Stimulated activated CD8-positive, alpha-beta memory T cell treated with anti-CD3 and anti-CD28 coated beads, Interleukin-4, amount 100 ng/mL, for 4 hours (primary cell): ENCODE measurements at places on chromosomes 6 and 20.

GRCh38 chr20:3051385-3052019, 5.7 kb downstream of the MRPS26 start:
- DNase-seq: no peak

DNA sequence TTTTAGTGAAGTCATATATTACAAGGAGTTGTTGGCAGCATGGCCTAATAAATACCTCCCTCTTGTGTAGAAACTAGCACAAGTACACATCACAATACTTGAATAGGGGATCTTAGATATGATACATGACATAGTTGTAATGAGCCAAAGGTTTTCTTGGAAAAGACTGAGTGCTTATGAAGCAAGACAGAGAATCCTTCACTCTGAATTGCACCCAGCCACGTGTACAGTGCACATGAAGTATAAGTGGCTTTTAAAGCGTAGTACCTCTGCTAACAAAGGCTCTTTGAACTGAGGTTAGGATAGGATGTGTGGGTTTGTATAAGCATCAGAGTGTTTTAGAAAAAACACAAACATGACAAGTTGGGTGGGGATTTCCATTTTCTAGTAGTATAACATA, 145.5 kb upstream of the STMND1 start:
- DNase-seq: no peak

DNA sequence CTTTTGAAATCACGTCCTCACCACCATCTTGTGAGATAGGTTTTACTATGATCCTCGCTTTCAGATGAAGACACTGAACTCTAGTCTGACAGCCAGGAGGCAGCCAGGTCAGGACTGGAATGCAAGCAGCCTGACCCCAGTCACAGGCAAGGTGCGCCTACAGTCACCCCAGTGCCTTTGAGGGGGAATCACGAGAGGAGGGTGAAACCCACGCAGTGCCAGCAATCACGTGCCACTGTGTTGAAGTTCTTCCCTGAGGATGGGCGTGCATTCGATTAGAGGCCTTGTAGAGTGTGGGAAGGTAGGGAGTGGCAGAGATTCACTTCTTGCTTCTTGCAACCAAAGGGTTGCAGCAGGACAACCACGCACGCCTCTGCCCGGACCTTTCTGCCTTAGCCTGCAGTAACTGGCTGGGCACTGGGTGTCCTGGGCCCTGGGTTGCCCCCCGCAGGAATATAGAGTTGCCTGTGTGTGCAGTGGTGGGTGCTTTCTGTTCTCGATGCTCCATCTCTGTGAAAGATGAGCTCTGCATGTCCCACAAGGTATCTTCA, 33.7 kb upstream of the IRF4 start:
- DNase-seq: no peak

DNA sequence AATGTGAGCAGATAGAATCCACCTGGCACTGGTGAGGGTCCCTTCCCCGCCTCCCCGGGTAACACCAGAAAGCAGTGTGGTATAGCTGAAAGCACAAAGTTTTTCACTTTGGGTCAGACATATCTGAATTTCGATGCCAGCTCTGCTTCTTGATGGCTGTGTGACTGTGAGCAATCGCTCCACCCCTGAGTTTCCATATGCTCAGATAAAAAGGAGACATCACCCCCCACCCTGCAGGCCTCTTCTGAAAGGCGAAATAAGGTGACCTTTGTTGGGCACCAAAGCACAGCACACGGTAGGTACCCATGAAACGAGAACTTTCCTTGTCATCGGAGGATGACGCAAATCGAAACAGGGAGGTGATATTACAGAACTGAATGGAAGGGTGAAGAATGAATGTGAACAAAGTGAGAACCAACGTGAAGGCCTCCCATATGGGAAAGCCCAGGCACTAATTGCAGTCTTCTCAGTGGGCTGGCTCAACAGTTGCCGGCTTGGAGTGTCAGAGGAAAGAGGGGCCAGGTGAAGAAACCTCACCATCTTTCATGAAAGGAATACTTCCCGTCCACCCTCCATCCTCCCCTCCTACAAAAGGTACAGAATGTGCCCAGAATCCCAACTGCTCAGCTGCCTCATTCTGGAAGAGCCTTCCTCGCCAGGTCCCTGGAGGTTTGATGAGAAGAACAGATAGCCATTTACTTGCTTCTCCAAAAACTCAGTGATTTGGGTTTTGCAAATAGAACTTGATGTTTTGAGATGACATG, 61.8 kb downstream of the NFATC2 start:
- no peak for DNase-seq

DNA sequence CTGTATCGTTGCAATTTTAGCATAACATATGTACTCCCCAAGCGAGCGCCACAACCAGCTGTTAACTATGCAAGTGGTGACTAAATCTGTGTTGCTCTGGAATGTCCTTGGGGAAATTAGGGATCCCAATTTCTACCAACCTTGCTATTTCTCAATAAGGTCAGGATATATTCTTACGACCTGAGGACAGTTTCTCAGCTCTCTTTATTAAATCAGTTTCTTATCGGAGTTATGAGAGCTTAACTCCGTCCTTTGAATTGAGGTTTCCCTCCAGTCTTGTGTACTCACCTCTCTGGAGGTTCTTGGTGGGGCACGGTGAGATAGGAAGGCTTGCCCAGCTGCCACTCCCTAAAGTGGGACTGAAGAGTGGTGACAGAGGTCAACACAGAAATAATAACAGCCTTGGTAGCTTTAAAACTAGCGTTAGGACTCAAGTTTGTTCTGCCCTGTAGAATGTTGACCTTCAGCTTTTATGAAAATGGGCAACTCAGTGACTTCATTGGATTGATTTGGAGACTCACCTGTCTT, 694 bp downstream of the MRPS18B start:
- no peak for DNase-seq

DNA sequence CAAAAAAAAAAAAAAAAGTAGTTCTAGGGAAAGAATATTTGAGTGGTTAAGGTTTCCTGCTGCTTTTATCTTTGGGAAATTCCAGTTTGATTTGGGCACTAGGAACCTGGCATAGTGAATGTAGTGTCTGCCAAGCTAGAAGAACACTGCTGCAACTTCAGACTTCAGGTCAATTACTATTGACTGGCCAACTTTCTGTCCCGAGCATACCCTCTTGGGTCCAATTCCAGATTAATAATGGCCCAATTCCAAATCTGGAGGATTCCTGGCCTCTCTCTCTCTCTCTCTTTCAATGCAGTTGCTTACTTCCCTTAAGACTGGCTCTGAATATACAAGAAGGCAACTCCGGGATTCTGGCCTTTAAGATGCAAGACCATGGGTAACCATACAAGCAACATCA, 74.9 kb downstream of the ANKEF1 start:
- DNase-seq: no peak

- DNase-seq: no peak
Observed at GRCh38 chr20:39195582-39196021, 233.5 kb downstream of the DHX35 start.

GRCh38 chr6:161545741-161546140, 271.9 kb upstream of the AGPAT4 start:
- no peak for DNase-seq

GRCh38 chr6:138419766-138420165, 15.7 kb downstream of the HEBP2 start:
- DNase-seq: no peak

- DNase-seq: no peak
Observed at GRCh38 chr6:98526465-98526864, 307.9 kb upstream of the POU3F2 start.

- DNase-seq: no peak
Observed at GRCh38 chr6:92550501-92550900, 868.9 kb downstream of the EPHA7 start.

DNA sequence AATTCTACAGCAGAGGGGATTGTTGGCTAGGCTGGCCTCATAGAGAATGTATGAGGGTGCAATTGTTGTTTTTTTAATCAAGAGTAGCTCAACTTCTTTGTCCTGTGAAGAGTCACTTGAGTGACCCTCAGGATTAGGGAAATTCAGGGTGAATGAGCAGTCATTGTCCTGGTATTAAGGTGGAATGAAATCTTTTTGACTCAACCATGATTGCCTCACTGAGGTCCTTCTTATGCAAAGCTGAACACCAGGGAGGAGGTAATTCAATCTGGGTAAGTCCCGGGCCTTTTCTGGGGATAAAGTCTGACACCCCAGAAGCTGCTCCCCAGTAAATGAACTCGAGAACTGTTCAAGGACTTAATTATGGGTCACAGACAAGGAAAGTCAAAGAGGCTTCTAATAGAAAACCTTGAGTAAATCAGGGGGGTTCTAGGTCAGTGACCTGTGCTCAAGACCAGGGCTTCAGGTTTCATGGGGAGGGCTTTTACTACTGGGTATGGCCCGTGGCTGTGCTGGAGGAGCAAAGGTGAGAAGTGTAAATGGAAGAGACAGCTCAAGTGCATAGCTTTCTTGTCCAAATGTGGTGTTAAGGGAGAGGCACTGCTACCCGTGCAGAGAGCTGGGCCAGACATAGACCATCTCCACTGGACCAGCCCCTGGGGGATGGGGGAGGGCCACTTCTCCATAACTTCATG, 25.3 kb upstream of the ZBTB24 start:
- no peak for DNase-seq

GRCh38 chr20:44866703-44867335, 18.7 kb upstream of the YWHAB start:
- no peak for DNase-seq

DNA sequence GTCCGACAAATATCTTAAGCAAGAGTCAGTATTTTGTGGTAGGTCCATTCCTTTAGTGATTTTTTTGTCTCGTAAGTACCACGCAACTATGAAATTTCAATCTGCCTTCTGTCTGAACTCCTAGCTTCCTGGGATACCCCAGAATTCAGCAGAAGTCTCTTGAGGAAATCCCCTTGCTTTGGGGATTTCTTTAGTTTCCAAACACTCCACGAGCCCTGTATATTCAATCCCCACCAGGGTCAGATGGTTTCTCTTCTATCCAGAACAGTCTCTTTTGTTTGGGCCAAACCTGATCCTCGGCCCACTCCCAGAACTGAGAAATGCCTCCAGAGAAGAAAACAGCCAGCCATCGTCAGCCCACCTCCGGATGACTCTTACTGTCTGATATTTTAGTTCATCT, 113.0 kb downstream of the CHD6 start:
- no peak for DNase-seq

GRCh38 chr6:87729965-87730719, 28.1 kb upstream of the AKIRIN2 start:
- DNase-seq: no peak

DNA sequence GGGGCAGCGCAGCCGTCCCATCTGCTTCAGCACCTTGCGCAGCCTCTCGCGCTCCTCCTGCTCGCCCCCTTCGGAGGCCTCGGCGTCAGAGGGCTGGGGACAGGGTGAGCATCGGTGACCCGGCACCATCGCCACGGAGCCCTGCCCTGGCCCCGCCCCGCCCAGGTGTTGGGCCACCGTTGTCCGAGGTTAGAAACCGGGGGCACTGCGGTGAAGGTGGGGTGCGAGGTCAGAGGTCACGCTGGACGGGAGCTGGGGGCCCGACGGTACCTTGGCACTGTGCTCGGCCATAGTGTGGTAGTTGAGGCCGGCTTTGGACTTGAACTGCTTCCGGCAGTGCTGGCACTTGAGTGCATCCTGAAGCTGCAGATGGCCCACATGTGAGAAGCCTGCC, 6.4 kb downstream of the ZNF512B start:
- no peak for DNase-seq

GRCh38 chr6:32845384-32845884, 1.6 kb upstream of the PSMB8 start:
- no peak for DNase-seq

DNA sequence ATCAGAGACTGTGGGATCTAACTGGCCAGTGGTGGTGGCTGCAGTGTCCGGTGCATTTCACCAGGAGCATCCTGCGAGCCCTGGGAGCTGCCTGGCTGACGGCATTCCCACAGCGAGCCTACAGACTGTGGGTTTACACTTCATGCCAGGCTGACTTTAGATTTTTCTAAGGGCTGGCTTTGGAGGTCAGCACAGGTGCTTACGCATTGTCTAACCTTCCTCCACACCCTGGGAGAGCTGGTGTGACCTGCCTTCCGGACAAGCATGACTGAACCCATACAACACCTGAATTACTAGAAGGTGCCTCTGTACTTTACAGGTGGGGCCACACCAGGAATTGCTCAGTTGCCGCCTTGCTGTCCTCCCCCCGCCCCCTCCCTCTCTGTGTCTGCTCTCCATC, 96.2 kb downstream of the RREB1 start:
- no peak for DNase-seq

DNA sequence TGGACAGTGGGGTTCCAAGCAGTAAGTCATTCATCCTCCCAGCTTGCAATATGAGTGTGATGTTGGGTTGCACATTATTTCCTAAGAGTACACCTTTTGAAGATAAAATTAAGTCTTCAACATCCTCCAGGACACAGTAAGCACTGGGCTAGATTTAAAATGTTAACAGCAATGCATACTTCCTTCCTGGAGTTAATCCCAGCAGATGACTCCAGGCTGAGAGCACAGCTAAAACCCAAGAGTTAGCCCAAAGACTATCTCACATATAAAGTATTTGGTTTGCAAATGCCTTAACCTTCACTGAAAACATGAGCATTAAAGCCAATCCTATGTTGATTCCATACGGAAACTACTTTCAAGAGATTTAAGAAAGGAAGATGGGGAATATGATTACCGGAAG, 69.2 kb downstream of the SLC23A2 start:
- no peak for DNase-seq

GRCh38 chr6:168851460-168852375, 401.9 kb downstream of the THBS2 start:
- no peak for DNase-seq

DNA sequence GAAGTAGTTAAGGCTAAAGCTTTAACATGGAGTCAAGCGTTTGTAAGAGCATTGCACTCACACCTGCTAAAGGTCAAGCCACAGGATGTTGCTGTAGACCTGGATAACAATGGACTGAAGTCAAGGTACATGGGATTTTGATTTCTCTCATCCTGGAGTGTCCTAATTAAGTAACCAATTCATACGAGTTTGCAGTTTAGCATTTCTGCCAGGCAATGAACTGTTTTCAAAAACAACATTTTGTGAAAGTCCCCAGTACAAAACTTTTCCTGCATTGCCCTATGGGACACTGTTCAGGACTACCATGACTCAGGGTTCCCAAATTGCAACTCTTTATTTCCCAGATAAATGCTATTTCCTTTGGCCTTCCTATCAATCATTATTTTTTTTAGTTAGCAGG, 17.4 kb upstream of the SIRPB1 start:
- DNase-seq: no peak
